ENCODE measurements at places on chromosomes 5 and 9.

DNA sequence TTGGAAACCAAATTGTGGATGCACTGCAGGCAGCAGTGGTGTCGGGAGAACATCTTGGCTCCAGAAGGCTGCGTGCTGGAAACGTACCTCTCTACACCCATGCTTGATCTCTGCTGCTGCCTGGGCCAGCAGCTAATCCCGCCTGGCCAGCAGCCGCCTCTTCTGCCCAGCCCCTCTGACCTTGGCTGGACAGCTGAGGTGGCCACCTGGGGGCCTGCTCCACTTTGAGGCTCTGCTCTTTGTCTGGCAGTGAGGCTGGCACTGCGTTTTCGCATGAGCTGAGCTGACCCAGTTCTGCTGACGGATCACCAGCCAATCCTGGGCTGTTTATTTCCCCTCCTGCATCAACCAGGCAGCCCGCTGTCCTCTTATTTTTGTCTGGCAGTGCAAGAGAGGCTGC lies 154.9 kb downstream of the TENT4A start:
- no peak for DNase-seq

DNA sequence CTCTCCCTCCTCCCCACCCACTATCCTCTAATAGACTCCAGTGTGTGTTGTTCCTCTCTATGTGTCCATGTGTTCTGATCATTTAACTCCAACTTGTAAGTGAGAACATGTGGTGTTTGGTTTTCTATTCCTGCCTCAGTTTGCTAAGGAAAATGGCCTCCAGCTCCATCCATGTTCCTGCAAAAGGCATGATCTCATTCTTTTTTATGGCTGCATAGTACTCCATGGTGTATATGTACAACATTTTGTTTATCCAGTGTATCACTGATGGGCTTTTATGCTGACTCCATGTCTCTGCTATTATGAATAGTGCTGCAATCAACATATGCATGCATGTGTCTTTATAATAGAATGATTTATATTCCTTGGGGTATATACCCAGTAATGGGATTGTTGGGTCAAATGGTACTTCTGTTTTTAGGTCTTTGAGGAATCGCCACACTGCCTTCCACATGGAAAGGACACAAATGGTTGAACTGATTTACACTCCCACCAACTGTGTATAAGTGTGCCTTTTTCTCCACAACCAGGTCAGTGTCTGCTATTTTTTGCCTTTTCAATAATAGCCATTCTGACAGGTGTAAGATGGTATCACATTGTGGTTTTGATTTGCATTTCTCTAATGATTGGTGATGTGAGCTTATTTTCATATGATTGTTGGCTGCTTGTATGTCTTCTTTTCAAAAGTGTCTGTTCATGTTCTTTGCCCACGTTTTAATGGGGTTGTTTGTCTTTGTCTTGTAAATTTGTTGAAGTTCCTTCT lies 96.5 kb upstream of the DAB2 start:
- no peak for DNase-seq

DNA sequence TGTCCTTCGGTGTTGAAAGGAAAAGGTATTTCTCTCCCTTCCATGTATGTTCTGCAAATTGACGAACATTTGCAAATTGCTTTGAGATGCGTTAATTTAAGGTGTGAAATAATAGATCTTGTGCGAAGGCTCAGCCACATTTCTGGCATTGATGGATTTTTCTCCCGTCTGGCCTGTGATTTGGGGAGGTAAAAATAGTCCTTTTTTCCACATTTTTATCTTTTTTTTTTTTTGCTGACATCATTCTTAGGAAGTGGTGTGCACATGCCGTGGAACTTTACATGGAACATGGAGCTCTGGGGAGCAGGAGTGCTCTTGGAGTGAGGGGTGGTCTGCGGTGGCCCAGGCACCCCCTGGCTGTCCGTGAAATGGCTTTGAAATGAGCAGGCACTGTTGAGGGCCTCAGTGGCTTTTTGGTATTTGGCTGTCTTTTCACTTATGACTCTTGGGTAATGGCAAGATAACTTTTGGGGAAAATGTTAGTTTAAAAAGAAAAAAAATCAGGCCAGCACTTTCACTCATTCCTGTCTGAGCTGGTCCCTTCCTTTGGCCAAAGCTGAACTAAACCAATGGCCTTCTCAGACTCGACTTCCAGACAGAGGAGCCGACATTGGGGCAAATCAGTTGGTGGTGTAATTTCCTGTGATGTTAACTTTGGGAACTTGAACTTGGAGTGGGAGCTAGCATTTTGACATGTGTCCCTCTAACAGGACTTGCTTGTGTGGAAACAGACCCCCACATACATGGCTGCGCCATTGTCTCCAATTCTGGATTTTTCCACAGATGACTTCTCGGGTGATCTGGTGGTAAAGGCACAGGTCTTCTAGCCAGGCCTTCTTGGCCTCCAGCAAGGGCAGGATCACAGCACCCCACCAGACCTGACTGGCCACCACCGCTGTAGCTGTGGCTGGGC lies 4.2 kb downstream of the NEK6 start:
- DNase-seq, result no peak

DNA sequence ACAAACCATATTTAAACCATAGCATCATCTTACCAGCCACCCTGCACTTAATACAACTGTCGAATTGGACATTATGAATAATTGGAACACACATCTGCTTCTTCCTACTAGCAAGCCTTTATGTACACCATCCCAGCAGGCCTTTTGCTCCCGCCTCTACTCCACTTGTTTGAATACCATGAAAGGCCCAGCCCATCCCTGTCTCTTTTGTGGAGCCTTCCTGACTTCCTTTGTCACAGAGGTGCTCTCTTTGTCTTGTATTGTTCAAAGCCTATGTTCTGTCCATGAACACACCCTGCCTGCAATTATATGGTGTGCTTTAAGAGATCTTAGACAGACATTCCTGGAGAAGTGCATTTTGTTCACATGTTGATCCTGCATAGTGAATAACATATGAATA lies 465.7 kb downstream of the DIRAS2 start:
- no peak for DNase-seq

DNA sequence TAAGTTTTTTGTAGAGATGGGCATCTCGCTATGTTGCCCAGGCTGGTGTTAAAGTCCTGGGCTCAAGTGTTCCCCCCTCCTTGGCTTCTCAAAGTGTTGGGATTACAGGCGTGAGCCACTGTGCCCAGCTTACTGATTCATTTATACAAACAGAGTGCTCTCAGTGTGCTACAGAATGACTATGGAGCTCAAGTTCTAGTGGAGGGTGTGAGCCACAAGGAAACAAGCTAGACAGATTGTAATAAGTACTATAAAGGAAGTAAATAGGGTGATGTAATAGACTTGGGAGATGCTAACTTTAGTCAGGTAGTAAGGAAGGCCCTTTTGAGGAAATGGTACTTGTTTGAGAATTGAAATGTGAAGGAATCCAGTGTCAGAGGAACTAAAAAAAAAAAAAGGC lies 1.7 kb upstream of the TMEM267 start:
- DNase-seq, result no peak

DNA sequence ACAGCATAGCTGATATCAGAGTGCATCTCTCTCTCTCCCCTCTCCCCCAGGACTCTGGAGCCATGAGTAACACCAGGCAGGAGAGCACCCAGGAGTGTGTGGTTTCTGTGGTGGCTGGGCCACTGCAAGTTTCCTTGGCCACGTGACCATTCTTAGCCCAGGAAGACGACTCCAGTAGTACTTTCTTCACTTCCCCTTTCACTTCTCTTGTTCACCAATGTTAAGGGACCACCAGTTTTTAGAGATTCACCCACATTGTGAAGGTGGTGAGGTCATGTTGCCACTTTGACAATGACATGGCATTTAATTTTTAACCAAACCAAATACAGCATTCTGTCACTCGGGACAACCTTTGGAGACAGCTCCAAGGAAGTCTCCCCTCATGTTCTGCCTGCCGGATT lies 17.9 kb upstream of the DAPK1 start:
- DNase-seq, result no peak
